Fibroblast of skin of right quadriceps (primary cell): ENCODE measurements at places on chromosomes 3 and 15.

- no peak for DNase-seq
These were observed 3.3 kb downstream of the ARRDC4 start for GRCh38 chr15:97963779-97964178.

DNA sequence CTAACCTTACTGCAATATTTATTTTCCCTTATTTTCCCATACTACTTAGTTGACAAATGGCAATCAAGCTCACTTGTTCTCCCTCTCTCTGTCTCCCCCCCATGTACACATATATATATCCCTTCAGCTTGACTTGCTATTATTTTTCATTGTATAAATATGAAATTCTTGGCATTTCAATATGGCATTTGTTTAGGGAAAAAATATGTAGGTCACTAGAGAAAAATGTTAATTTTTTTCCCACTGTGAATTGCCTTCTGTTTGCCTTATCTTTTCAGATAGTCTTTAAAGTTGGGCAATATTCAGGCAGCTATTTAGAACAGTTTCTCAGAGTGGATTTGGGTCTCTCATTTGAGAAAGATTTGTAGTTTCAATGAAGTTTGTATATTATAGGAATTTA is 62.8 kb upstream of the UTS2B start:
- no peak for DNase-seq

- peak; percentile 74 for DNase-seq
These were observed 141.5 kb downstream of the GADL1 start for GRCh38 chr3:30752970-30753369.

- DNase-seq = peak; percentile 28
These were observed 58.4 kb upstream of the HRH1 start for GRCh38 chr3:11095932-11096265.

- no peak for DNase-seq
These were observed 420.6 kb downstream of the RBMS3 start for GRCh38 chr3:29701326-29701983.

- DNase-seq = no peak
These were observed 103.3 kb downstream of the TPRA1 start for GRCh38 chr3:127487196-127487595.

DNA sequence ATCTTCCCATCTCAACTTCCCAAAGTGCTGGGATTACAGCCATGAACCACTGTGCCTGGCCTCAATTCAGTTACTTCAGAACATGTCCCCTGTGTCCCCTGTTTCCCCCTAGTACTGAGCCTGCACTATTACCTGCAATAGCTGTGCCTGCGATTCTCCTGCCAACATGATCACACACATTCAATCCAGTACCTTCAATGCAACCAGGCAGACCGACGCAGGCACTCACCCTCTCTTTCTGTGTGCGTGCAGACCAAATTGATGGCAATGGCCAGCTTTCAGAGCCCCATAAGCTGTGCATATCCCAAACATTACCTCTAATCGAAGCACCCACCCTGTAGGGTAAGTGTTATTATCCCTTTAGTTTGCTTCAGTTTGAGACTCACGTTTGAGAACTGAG is 73.0 kb upstream of the EPHB3 start:
- DNase-seq = no peak

DNA sequence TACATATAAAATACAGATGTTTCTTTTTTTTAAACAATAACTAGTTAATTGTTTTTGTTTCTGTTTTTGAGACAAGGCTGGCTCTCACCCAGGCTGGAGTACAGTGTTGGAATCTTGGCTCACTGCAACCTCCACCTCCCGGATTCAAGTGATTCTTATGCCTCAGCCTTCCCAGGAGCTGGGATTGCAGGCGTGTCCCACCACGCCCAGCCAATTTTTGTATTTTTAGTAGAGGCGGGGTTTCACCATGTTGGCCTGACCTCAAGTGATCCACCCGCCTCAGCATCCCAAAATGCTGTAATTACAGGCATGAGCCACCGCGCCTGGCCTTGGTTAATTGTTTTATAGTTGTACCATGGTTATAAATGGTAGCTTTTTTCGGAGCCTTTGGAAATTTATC is 72.3 kb downstream of the PIAS1 start:
- no peak for DNase-seq

GRCh38 chr3:49217688-49218470 is 46.5 kb downstream of the KLHDC8B start:
- no peak for DNase-seq

DNA sequence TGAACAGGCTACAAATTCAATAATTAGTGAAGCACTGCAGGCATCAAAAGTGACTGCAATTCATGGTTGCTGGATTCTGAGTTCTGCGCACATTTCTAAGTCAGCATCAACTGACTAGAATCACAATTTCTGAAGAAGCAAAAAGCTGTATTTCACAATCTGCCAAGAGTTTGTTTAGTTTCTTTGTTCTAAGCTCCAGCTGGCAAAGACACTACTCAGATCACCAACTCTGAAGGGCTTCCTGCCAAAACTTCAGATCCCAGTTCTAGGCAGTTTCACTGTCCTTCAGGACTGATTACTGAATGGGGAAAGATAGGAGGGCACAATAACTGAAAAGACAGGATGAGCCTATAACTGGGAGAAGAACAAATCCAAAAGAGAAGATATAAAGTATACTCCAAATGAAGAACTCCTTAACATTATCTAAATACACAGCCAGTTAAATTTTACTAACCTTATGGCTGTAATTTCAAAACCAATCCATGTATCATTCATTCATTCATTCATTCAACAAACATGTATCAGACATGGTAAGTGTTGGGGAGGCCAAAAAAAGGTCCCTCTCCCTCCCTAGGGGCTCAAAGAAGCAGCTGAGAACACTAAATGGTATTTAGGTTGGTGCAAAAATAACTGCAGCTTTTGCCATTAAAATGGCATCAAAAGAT is 17.1 kb downstream of the TJP1 start:
- DNase-seq = peak; percentile 66

- DNase-seq = no peak
These were observed 406.9 kb downstream of the CNTN6 start for GRCh38 chr3:1499694-1500093.

DNA sequence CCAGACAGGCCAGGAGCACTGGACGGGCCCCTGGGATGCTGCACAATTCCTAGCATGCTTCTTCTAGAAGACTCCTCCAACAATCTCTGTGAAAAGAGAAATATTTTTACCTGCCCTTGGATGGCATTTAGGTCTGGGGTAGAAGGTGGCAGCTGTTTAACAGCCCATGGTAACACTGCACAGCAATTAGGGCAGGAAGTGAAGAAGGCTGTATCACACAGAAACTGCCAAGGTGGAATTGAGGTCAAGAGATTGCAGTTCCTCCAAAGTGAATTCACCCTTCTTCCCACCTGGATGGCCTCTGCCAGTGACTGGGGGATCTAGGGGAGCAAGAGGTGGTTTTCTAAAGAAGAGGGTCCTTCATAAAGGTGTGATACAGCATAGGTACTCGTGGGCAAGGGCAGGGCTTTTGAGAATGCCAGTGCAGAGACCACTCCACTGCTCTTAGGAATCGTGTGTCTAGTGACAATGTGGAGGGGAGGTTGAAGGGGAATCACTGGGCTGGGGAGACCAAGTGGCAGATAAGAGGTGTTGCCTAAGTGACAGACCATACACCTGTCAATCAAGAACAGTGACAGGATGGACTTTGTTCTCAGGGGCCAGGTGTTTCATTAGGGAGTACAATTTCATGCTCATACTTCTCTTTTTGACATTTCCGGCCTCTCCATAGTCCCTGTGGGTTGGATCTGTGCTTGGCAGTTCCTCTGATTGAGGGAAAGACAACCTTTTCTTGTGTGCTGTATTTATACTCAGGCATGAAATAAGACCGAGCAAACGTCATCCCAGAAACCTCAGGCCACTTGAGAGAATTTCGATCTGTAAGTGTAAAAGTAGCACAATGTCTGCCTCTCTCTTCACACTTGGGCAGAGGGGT is 83.5 kb upstream of the BCL6 start:
- DNase-seq = no peak

DNA sequence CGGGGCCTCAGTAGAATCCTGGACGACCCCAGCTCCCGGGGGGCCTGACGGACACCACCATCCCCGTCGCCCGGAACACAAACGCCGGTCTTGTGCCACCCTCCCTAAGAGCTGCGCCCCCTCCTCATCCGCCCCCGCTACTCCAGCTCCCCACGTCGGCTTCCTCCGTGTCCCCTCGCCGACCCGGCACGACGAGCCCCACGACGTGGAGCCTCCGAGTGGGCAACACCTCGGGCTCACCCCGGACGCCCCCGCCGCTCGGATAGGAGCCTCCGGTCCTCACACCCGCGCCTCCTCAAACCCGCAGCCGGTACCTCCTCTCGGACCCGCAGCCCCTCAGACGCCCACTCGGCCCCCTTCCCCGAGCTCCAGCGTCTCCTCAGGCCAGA is 525 bp downstream of the NPTN start:
- no peak for DNase-seq

DNA sequence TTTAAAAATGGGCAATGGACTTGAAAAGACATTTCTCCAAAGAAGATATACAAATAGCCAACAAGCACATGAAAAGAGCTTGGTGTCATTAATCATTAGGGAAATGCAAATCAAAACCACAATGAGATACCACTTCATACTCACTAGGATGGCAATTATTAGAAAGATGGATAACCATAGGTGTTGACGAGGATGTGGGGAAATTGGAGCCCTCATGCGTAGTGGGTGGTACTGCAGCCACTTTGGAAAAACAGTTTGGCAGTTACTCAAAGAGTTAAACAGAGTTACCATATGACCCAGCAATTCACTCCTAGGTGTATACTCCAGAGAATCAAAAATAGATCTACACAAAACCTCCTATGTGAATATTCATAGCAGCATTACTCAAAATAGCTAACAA is 27.4 kb downstream of the RPLP1 start:
- DNase-seq = no peak

DNA sequence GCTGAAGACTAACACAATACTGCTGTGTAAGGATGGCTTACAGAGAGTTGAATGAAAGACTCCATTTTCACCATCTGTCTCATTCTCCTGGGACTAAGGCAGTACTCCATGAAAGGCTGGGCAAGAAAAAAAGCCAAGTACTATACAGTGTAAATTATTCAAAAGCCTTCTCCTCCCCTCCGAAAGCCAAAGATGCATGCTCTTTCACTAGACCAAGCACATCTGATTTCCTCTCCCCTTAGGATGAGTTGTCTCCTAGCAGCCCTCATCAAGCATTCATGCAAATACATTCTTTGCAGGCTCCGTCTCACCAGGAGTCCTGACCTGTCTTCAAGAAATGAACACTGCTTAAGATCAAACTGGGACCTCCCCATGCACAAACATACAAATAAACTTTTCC is 133.5 kb upstream of the THBS1 start:
- DNase-seq = no peak

DNA sequence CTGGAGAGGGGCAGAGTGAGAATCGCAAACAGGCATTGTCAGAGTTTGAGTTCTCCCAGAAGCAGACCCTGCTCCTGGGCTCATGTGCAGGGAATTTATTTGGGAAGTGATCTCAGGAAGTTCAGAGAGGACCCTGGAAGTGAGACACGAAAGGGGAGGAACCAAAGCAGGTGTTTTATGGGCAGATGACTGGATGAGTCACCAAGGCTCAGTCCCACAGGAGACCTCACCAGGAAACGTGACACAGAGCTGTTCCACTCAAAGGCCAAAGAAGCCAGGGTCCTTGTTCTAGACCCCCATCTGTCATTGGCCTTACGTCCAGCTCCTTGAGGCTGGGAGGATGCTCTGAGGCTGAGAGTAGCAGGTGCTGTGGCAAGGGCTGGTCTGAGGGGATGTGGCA is 43.4 kb upstream of the SEC22A start:
- DNase-seq = no peak

GRCh38 chr3:149494022-149494758 is 19.7 kb downstream of the TM4SF4 start:
- peak; percentile 64 for DNase-seq

DNA sequence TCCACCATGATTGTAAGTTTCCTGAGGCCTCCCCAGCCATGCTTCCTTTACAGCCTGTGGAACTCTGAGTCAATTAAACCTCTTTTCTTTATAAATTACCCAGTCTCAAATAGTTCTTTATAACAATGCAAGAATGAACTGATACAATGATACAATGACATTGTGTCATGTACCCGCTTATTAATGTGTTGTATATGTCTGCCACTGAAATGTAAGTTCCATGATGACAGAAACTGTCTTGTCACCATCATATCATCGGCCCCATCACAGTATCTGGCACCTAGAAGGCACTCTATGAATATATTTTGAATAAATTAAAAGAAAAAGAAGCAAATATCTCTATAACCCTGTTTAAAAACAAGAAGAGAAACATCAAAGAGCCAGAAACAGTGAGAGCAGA is 29.6 kb downstream of the FEZF2 start:
- no peak for DNase-seq
